Activated naive CD4-positive, alpha-beta T cell (primary cell): ENCODE measurements at places on chromosomes 6 and 20.

- no peak for DNase-seq
These were observed 54.0 kb downstream of the RFPL4B start for GRCh38 chr6:112401083-112401482.

- DNase-seq = no peak
These were observed 92.0 kb downstream of the ATXN1 start for GRCh38 chr6:16669227-16669626.

DNA sequence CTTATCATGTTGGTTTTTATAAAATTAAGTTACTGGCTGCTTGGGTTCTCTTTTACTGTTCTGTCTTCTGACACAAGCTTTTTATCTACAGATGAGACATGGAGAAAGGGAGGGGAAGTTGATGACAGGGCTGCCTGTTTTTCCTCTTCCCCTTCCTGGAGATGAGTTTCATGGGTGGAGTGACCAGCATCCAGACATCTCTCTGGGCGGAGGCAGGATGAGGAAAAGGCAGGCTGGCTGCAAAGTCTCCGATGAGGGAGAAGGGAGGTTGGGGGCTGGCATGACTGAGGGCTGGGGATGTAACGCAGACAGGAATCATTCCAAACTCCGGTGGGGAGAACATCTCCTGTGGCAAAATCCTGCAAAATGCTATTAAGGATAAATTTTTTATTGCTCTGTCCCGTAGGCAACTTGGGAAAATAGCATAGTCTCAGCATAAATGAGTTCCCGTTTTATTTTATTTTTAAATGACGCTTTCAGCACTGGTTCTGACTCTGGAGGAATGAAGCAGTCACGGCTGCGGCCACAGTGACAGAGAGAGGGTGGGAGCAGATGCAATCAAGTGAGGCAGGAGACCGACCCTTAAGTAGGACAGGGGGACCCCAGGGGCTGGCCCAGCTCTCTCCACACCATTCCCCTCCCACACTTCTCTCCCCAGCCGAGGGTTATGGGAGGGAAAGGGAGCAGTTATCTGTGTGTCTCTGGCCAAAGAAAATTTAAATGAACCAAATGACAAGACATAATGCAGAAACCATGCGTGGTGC lies 108.8 kb upstream of the PMEPA1 start:
- DNase-seq = no peak

DNA sequence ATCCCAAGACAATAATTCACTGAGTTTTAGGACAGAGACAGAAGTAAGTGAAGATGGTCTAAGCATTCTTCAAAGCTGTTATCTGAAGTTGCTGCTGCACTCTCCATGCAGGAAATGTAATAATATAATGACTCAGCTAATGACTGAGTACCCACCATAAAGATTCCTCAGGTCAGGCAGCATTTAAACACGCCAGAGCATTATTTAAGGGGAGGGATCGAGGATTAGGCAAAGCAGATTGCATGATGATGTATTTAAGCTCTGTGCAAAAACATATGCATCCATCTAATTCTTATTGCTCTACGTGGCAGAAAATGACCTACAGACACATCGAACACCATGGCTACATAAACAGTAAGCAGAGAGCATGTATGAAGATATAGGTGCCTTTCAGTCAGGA lies 216.4 kb downstream of the UNC5CL start:
- no peak for DNase-seq

DNA sequence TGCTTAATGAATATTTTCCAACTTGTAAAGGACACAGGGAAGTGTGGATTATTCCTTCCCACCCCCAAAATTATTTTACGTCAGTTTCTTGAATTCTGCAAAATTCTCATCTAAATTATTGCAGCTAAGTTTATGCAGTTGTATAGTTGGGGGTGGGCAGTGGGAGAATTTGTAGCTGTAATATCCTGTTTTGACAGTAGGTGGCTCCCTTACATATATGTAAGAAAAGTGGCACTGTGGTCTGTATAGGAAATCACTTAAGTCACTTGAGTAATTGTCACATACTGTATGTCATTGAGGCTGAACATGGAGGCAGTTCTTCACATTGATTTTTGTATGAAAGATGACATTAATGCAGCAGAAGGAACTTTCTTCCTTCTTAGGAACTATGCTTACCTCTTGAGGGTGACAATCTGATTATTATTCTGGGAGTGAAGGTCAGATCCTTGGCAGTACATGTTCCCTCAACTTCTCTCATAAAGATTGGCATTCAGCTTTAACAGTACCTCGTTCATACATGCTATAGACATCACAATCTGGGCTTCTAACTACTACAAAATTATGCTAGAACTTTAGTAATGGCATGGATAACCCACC lies 14.6 kb upstream of the CFAP206 start:
- peak; percentile 1 for DNase-seq

DNA sequence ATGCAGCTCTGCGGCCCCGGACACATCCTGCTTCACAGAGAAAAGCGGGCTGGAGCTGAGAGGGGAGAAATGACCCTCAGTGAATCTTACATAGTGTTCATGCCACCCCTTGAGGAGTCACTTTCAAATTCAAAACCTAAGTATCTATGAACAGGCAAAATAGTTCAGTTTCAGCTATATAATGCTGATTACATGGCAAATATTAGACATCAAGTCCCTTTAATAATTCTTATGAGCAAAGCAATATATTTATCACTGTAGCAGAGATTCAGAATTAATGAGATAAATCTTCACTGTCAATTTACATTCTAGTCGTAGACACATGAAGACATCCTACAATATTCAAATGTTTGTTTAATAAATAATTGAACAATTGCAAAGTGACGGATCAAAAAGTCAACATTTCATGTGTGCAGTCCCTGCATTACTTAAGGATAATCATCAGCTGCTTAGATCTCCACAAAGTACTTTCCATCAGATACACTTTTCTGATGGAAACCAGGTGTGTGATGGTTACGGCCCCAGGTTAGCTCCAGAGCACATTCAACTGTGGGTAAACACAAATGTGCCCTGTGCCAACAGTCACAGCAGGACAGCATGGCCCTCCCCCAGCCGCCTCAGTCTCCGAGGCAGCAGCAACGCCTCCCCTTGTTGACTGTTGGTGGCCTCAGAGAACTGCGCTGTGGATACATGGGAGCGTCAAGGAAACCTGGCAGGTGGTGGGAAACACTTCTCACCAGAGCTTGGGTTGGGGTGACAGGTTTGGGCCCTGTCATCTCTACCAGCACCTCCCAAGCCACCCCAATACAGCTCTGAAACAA lies 787 bp upstream of the PRR18 start:
- DNase-seq = no peak

GRCh38 chr6:137829641-137830083 lies 37.4 kb upstream of the TNFAIP3 start:
- no peak for DNase-seq
